SK-N-SH (cell line): ENCODE measurements at places on chromosomes 2 and 18. TPM values are rescaled to one million over a fixed set of nuclear protein-coding genes. Genes with fewer than 3 reads are reported as not detected.

Gene SCN9A
- 5.9 and 7.8 TPM in 2 replicates for polyA plus RNA-seq

Gene PAIP2B
- 0.20 and 0.23 TPM in 2 replicates for polyA plus RNA-seq

Gene SP3
- polyA plus RNA-seq, result 23.1 and 28.9 TPM in 2 replicates

Gene PTPRM
- 16.0 and 25.7 TPM in 2 replicates for polyA plus RNA-seq

Gene TYMS
- 92.1 and 101 TPM in 2 replicates for polyA plus RNA-seq

Gene ST6GAL2
- polyA plus RNA-seq, result 0.58 and 0.77 TPM in 2 replicates

Gene MAL
- polyA plus RNA-seq, result not detected in 2 replicates

Gene GEN1
- 5.3 and 7.8 TPM in 2 replicates for polyA plus RNA-seq

Gene RND3
- polyA plus RNA-seq, result 49.7 and 56.7 TPM in 2 replicates

Gene BOLL
- polyA plus RNA-seq, result not detected in 2 replicates
